ENCODE measurements at places on chromosomes 7 and 10.

DNA sequence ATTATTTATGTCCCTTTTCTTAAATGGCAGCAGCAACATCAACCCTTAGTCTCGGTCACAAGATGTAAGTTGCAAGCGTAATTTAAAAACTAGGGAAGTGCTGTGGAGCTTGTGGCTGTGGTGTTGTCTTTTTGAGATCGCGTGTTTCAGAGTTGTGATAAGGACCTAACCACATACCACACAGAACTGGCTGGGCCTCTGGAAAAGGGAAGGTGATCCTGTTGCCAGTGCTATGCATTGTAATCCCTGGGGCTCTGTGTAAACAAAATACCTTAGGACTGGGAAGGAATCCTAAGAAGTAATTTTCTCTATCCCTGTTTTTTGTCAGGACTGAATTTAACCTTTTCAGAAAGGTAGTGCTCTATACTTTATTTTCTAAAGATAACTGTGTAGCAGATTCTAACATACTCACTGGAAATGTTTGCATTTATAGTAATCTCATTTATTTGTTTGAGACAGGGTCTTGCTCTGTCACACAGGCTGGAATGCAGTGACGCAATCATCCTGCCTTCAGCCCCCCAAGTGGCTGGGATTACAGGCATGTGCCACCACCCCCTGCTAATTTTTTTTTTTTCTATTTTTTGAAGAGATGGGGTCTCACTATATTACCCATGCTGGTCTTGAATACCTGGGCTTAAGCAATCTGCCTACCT, 60.4 kb downstream of the INPP5F start:
- no peak for DNase-seq

DNA sequence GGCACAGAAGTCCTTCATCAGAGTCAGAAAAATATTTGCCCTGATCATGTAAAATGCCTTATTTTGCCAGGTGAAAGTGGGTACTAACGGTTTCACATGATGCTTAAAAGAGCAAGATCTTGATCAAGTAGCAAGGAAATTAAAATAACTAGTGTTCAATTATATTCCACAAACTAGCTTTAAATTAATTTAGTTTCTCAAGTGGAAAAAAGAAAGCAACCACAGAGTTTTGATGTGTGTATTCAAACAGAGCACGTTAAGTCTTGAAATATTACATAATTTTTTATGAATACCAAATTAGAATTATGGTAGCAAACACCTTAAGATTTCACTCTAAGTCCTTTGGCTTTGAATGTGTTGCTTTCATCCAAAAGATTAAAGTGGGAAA, 47.3 kb downstream of the PIP4K2A start:
- no peak for DNase-seq

- peak; percentile 20 for DNase-seq
Observed at GRCh38 chr7:44072364-44073231, 7.2 kb upstream of the PGAM2 start.

DNA sequence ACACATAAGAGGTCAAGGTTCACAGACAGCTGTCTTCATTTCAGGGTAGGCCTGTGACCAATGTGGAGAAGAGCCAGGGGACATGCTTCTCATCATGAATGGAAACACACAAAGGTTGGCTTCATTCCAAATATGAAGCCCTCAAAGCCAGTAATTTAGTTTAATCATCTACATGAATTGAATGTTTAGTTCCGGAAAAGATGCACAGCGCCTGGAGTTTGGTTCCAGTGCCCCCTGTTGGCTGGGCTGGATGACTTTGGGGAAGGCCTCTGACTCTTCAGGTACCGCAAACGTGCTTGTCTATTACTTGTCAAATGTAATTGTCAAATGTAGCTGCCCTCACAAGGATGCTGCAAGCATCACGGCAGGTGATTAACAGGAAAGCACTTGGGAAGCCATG, 130.7 kb downstream of the ADRA2A start:
- no peak for DNase-seq

DNA sequence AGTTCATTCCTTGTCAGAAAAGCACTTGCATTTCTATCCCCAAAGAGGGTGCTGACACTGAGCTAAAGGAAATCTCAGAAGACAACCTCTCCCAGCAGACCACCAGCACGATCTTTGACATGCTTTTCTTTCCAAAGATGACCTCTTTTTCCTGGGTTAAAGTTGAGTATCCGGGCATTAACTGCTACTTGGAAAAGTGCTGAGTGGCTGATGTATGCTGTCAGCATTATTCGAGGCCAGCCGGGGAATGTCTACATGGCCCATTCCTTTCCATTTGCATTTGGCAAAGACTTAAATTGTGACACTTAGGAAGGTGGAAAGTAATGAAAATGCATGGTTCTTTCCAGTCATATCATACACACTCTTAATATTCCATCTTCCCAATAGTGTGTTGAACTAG, 90.6 kb upstream of the SKAP2 start:
- no peak for DNase-seq

- no peak for DNase-seq
Observed at GRCh38 chr10:33483124-33483815, 148.8 kb upstream of the NRP1 start.

DNA sequence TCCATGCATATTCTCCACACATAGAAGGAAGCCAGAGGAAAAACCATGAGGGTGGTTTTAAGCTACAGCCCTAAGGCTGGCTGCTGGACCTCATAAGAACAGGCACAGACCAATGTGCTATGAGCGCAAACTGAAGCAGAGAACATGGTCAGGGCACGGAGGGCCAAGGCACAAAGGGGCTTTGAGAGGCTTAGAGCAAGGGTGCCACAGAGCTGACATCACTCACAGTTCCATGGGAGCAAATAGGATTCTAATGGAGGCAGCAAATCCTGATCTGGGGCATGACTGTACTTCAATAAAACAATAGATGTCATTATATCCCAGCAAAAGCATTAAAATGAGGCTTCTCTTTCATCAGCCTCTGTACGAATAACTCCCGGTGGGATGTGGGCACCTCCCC, 162.4 kb downstream of the COBL start:
- no peak for DNase-seq

GRCh38 chr10:1369197-1369596, 313.0 kb downstream of the WDR37 start:
- DNase-seq = no peak

GRCh38 chr7:115106316-115106715, 184.4 kb downstream of the MDFIC start:
- DNase-seq = no peak

- DNase-seq = no peak
Observed at GRCh38 chr7:29045258-29046086, 87.3 kb upstream of the TRIL start.

DNA sequence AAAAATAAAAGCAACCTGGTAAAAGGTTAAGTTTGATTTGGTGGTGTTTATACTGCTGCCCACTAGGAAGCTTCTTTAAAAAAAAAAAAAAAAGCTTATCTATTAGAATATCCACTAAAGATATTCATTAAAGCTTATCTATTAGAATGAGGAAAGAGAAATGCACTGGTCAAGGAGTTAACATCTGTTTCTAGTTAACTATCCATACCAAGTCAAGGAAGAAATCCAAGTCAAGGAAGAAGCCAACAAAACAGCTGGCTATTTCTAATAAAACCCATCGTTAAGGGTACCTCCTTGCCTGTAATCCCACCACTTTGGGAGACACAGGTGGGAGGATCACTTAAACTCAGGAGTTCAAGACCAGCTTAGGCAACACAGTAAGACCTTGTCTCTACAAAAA, 82.6 kb downstream of the JMJD1C start:
- no peak for DNase-seq

DNA sequence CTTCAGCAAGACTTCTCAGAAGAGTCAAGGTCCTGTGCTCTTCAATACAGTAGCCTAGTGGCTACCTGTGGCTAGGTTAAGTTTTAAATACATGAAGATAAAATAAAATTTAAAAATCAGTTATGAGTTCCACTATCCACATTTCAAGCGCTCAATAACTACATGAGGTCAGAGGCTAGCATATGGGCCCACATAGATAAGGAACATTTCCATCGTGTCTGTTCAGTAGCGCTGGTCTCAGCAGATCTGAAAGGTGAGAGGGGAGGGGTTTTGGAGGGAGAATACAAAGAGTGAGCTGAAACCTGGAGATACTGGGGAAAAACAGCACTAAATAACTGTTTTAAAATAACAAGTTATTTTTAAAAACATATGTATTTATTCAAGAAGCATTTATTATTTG, 219.0 kb downstream of the TRIL start:
- DNase-seq = no peak

GRCh38 chr10:69226919-69227450, 6.9 kb downstream of the HKDC1 start:
- no peak for DNase-seq

DNA sequence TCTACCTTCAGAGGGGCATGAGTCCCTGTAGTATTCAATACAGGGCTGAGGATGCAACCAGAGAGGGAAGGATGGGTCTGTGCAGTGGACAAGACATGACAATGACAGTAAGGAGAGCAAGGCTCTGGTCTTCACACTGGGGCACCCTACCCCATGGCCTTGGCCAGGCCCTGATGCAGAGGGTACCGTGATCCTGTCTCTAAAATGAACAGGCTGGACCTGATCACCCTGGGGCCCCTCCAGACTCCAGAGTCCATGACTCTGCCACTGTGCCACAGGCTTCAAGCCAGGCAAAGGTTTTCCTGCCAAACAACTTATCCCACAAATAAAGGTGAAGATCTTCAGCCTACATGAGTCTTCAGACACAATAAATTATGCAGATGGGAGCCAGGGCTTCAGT, 4.9 kb downstream of the MAT1A start:
- DNase-seq = no peak

DNA sequence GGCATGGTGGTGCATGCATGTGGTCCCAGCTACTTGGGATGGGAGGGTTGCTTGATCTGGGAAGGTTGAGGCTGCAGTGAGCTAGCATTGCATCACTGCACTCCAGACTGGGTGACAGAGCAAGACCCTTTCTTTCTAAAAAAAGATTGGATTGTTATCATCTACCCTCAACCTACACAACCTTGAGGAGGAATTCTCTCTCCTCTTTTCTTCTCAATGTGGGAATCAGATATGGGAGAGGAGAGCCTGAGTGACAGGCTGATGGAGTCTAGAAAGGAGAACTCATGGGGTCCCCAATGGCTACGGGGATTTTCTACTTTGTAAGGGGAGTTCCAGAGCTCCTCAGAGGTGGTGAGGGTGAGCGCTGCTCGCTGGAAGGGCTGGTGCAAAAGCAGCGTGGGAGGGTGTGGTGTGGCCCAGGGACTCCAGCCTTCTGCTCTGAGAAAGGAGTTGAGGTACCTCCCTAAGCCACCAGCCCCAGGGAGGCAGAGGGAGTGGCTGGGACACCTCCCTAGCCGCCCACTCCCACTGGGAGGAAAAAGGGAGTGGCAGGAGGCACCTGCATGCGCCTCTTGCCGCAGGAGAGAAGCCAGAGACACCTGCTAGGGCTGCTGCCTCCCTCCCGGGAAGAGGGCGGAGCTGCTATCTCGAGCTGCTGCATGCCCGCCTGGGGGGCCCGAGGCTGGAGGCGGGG, 48.4 kb downstream of the GATA3 start:
- DNase-seq = no peak

DNA sequence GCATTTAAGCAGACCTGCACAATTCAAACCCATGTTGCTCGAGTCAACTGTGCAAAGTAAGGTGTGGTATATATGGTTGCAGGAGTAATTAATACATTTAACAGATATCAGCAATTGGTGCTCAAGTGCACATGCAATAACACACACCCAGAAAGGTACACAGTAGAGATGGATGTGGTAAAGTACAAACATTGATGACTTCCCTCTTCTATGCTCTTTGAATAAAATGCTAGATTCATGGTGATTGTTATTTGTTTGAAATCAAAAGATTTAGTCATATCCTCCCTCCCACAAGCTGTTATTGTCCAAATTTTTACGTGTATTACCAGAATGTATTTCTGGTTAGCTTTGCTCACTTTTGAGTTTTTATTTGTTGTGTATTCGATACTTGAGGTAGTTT, 262.0 kb upstream of the CSTF2T start:
- no peak for DNase-seq

GRCh38 chr10:13054844-13055243, 45.1 kb upstream of the OPTN start:
- no peak for DNase-seq

DNA sequence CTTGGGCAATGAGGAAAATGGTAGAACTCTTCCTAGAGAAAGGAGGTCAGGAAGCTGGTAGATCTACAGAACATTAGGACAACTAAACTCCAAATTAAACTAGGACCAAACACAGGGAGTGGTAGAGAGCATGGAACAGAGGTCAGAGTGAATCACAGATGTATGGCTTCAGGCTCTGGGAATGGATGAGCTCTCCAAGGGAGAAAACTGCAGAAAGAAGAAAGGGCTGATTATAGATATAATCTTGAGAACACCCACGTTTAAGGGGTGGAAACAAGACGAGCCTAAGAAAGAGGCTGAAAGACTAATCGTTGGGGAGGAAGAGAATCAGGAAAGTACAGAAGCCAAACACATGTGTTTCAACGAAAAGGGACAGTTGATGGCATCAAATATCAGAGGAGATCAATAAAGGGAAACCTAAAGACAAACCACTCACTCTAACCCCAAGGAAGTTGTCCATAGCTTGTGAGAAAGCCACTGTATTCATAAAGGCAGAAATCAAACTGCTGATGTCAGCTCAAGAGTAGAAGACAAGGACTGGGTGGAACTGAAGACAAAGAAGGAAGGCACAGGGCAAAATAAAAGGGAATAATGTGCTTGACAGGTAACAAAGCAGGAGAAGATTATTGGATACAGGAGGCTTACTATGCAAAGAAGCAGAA, 41.4 kb downstream of the NUDCD3 start:
- no peak for DNase-seq

DNA sequence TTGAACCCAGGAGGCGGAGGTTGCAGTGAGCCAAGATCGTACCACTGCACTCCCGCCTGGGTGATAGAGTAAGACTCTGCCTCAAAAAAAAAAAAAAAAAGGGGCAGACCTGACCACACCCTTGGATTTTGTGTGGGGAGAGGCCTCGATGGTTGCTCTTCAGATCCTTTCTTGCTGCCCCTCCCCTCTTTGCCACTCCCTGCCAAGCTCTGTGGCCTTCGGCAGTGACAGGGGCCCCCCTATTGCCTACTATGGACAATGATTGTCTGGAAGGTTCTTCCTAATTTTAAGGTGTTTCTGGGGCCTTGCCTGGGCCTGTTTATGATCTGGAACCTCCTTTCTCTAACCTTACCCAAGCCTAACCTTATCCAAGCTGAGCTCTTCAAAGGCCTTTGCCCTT, 795 bp downstream of the PRF1 start:
- no peak for DNase-seq

DNA sequence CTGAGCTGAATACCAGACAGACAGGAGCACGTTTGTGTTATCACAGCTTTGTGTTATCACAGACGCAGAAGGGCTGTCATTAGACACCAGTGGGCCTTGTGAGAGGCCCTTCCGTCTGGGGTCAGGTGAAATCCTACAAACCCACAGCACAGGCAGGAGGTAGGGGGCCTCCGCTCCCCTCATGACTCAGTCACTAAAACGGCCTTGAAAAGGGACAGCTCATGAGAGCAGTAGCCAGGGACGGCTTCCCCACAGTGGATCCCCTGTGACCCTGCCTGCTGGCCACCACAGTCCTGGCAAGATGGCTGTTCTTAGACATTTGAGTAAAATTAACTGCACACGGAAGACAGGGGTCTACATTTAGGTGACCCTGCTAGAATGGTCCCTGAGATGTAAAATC, 215.8 kb upstream of the PPP2R2D start:
- DNase-seq = no peak

- DNase-seq = no peak
Observed at GRCh38 chr10:49371967-49372366, 23.9 kb downstream of the DRGX start.

GRCh38 chr10:60016794-60017193, 110.4 kb upstream of the CCDC6 start:
- no peak for DNase-seq

GRCh38 chr7:43517464-43517863, 65.4 kb upstream of the STK17A start:
- no peak for DNase-seq

- DNase-seq = no peak
Observed at GRCh38 chr7:16688249-16688648, 42.3 kb downstream of the BZW2 start.
